ENCODE measurements at places on chromosomes 6 and 20.

- DNase-seq, result peak; percentile 30
Measured at GRCh38 chr20:59571551-59572314, 32.6 kb upstream of the PHACTR3 start.

- no peak for DNase-seq
Measured at GRCh38 chr20:10643560-10643873, 30.3 kb downstream of the JAG1 start.

DNA sequence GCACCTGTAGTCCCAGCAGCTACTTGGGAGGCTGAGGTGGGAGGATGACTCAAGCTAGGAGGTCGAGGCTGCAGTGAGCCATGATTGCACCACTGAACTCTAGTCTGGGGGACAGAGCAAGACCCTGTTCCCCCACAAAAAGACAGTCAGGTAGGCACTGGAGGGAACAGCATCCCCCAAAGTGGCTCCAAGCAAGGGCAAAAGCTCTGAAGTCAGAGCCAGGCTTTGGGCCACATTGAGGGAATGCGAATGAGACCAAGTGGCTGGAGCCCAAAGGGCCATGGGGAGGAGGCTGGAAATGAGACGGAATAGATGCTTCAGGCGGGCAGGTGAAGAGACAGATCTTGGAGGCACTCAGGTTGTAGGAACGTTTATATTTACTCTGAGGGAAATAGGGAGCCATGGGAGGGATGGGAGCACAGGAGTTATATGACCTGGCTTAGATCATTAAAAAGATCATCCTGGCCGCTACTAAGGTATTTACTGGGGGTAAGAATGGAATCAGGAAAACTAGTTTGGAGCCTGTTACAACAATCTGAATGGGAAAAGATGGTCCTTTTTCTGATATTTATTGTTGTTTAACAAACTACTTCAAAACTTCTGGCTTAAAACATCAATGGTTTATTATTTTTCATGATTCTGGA lies 229.6 kb upstream of the ZNF217 start:
- DNase-seq, result no peak

DNA sequence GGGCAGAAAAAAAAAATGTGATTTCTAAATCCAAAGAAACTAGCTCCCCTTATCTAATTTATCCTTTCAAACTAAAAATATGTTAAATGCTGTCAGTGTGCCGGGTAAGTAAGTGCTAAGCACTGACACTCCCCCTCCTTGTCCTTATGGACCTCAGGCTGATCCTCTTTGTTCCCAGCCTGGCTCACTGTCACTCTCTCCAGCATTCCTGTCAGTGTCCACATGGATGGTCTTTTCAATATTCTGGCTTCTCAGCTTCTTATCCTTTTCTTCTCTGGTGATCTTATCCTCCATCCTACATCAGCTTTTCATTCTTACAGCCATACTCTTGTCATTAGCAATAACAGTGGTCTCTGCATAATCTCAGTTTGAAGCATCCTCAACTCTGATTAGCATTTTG lies 55.0 kb downstream of the BCKDHB start:
- DNase-seq, result no peak

DNA sequence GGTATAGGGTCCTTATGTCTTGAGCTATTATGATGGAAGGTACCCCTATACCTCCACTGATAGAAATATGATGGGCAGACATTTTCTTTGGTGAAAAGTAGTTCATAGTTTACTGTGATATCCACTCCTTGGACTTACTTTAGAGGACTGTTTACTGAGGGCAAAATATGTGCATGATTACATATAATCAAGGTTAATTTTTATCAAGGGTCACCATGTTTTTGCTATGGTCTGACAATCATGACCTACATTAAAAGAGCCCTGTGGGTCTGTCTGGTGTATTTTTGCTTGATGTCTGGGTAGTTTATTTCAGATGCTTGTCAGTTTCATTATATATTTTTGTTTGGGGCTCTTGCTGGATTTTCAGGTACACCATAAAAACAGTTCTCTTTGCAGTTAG lies 40.1 kb downstream of the CDKAL1 start:
- DNase-seq, result no peak

DNA sequence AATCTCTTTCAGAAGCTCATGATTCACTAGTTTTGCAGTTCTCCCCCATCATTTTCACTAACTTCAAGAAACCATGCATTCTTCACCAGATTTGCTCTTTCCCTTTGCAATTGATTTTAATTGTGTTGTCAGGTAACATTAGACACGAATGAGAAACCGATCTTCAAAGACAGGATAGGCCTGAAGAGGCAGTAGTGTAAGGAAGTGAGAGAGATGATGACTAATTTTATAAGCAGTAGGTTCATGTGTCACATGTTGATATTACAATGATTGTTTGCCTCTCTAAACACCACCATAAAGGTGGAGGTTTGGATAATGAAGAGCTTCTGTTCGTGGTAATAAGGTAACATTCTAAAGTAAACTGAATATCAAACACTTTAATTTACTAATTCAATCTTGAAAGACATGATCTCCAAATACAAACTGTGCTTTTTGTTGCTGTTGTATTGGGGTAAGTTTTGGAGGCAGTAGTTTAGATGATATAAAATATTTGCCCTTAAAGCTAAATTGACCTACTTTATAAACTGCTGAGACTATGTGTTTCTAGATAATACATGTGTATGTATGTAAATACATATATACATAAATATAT lies 207.2 kb downstream of the PHACTR1 start:
- no peak for DNase-seq

DNA sequence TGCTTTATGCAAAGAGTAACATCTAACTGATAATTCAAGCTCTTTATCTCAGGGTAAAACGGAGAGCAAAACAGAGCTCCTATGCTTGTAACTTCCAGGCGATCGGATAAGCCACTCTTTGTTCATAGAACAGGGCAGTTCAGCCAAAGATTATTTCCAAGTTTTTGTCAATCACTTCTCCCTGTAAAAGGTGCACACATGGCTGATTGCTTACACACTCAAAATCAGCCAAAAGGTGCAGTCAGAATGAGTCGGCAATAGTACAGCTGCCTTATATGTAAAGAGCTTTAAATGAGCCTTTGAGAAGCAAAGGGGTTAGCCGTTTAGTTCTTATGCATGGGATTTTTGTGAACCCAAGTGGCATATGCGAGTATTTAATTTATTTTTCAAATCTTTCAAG lies 449.6 kb upstream of the POU3F2 start:
- no peak for DNase-seq

DNA sequence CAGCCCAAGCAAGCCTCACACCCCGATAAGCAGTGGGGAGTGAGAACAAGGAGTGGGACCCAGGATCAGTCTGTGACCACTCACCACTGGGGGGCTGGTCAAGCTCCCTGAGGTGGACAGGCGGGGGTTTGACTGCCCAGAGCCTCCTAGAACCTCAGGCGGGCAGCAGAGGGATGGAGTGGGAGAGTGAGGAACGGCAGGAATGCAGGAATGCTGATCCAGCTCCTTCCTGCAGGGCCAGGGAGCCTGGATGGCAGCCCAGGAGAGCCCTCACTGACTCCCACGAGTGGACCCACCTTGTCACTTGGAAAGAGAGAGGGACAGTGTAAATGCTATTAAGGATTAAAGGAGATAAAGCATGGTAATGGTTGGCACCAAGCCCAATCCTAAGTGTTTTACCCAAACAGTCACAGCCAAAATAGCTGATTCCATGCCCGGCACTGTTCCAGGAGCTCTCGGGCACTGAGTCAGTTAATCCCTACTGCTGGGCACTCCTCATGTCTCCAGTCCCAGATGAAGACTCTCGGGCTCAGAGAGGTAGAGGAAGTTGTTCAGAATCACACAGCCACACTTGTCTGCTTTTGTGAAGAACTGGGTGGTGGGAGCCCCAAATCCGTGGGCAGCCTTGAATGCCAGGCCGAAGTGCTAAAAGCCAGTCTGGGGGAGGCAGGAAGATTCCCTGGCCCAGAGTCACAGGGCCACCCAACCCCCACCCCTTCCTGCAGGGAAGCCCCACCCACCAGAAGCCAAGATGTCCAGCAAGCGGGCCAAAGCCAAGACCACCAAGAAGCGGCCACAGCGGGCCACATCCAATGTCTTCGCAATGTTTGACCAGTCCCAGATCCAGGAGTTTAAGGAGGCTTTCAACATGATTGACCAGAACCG lies 3.1 kb downstream of the MYL9 start:
- no peak for DNase-seq

DNA sequence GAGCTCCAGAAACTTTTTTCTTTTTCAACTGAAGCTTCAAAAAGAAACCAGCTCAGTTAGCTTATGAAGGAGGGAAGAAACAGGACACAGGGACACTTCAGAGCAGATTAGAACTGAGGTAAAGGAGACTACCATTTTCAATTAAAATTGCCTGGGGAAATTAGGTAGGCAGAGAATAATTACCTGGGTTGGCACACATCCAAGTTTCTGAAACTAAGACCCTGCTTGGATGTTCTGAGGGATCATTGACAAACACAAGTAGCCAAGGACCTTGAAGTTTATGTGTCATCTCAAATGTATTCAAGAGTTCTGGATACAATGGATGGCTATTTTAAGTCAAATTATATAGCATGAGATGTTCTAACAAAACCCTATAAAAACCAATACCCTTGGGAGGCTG lies 137.6 kb downstream of the PLCB4 start:
- DNase-seq, result no peak

DNA sequence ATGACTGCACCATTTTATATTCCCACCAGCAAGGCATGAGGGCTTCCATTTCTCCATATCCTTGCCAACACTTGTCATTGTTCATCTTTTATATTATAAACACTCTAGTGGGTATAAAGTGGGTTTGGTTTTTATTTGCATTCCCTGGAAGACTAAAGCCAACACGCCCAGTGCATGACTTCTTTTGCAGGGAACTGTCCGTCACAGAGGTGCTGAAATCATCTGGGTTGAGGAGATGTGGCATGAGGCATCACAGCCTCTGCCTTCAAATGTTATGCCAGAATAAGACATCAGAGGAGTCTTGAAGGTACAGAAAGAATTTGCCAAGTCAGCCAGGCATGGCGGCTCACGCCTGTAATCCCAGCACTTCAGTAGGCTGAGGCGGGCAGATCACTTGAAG lies 29.9 kb upstream of the FAM210B start:
- no peak for DNase-seq

- DNase-seq, result no peak
Measured at GRCh38 chr20:49353348-49353747, 75.5 kb upstream of the ZNFX1 start.

- DNase-seq, result no peak
Measured at GRCh38 chr20:21182832-21183563, 57.1 kb downstream of the KIZ start.

- DNase-seq, result no peak
Measured at GRCh38 chr6:125259354-125259736, 42.4 kb downstream of the HDDC2 start.

DNA sequence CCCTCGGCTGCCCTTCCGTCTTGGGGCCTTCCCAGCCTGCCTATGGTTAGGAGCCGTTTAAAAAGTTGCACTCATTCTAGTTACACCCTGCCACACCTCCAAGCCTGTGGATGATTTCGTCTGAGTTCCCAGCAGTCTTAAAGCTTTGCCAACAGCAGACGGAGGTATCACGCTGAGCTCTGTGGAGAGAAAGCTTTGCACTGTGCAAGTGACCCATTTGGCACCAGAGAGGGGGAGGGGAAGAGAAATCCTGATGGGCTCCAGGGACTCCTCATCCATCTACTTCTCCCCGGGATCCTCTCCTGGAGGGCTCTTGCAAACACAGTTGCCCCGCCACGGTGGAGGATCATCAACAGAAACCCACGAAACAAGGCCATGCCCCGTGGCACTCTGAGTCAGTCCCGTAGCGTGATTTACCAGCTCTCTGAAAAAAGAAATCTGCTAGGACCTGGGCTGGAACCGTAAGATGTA lies 98.8 kb upstream of the CITED2 start:
- DNase-seq, result no peak

DNA sequence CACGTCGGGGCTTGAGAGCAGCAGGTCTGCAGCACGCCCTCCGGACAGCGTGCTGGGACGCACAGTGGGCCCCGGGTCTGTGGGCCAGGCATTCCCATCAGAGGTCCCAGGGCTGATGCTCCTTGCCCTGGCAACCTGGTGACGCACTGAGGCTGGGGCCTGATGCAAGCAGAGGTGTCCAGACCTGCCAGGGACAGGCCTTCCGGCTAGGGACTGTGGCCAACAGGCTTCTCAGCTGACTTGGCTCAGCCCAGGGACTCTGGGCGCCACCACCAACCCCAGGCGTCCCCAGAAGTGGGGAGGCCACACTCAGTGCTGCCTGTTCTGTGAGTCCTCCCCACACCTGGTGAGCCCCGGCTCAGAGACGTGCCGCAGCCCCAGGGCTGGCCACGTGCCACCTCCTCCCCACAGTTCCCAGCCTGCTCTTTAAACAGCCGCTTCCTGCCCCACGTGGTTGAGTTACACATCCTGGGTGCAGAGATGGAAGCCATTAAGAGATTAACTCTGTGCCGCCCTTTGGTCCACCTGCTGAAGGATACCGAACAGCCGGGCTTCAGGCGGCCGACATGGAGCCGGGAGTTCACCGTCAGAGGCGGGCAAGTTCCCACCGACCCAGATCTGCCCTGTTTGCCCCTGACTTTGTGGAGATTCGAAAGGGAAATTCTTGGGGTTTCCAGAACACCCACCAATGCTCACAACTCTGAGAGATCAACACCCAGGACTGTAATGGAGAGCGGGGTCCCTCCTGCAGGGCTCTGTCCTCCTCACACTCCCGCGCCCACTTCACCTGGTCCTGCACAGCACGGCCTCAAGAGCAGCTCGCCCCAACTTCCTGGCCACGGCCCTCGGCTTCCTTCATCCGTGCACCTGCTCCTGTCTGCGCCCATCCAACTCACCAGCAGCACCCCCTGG lies 37.6 kb upstream of the ZBP1 start:
- DNase-seq, result peak; percentile 20

- no peak for DNase-seq
Measured at GRCh38 chr6:108621117-108621516, 60.4 kb downstream of the FOXO3 start.

- DNase-seq, result no peak
Measured at GRCh38 chr6:41684311-41685180, 46.3 kb downstream of the MDFI start.

DNA sequence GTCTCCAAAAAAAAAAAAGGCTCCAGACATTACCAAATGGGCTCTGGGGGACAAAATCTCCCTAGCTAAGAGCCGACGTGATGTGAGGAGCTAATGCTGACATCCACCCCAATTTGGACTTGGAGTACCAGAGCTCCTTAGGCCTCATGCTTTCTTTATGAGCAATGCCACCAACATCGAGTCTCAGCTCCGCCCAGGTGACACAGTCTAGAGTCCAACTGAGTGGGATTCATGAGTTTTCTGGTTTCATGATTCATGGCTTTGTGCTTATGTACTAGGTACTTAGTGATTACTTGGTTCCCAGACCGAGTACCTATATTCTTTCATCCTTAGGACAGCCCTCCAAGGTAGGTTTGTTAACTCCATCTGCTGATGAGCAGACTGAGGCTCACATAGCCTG lies 4.4 kb downstream of the ANKRD60 start:
- no peak for DNase-seq

Measured in activated CD8-positive, alpha-beta memory T cell treated with anti-CD3 and anti-CD28 coated beads for 48 hours (primary cell).